Stimulated activated CD8-positive, alpha-beta memory T cell treated with anti-CD3 and anti-CD28 coated beads, Interleukin-4, amount 100 ng/mL, for 4 hours (primary cell): ENCODE measurements at places on chromosomes 16 and 17.

DNA sequence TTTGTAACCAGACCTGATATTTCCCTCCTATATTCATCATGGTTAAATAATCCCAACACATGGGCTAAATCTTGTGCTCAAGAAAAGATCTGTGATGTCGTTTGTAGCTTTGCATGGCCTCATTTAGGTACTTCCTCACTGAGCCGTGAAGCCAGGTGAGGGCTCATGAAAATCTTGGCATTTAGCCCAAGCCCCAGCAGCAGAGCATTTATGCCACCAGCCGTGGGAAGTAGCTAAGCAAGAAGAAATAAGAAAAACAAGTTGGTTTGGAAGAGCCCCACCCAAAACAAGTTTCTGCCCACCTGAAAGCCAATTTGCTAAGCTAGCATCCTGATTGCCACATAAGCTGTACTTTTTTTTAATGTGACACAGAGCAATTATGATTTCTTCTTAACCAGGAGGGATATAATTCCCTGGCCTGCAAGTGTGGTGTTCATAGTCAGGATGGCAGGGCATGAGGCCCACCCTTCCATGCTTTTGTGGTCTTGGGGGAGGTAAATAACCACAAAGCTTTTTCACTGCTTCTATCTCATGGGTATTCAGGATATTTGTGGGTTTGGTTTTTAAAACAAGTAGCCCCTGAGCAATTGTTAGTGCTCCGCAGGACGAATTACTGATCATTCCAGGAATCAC, 10.5 kb downstream of the TMIGD1 start:
- no peak for DNase-seq

DNA sequence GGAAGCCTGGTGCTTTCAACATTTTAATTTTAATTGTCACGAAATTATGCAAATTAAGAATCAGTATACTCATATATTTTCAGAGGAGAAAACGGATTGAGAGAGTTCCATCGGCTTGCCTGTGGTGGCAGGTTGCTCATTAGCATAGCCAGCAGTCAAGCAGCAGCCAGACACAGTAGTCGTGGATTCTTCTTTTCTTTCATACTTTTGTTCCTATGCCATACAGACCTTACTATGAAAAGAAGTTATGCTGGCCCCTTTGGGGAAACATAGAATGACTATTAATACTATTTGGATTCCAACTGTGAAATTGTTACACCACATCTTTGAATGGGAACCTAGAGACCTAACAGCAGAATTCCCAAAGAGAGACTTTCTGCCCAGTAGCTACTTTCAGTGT, 617.7 kb upstream of the CA10 start:
- no peak for DNase-seq

DNA sequence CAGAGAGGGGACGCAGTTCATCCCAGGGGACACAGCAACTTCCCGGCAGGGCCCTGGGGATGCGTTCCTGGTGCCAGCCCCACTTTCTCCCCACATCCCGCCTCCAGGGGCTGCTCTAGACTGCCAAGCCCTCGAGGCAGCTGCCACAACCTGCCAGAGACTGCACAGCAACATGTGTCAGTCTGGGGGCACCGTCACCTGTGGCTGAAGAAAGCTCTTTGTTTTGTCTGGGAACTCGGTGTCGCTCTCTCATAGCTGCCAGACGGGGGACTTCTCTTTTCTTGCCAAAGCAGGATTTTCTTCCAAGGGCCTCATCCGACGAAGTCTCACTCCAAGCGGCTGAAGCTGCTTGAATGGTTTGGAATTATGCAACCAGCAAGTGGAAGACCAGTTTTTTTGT, 43.7 kb downstream of the COTL1 start:
- no peak for DNase-seq

- DNase-seq, result no peak
Measured at GRCh38 chr16:79430191-79430678, 170.3 kb downstream of the MAF start.

DNA sequence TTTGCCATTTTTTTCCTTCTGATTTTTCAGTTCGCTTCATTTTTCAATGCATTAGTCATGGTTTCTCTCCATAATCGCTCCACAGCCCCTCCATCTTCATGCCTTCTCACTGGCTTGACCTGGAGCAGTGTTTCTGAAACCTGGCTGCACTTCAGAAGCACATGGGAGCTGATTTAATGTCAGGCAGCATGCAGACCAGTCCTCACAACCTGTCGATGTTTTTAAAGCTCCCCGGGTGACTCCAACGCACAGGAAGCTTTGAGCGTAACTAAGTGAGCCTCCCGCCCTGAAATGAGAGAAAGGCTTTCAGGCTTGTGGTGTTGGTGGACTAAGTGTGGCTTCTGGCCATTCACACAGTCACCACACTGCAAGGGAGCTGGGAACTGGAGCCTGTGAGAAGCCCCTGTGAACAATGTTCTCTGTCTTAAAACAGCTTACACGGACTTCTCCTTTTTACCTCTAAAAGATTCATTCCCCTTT, 16.8 kb upstream of the DRG2 start:
- no peak for DNase-seq

DNA sequence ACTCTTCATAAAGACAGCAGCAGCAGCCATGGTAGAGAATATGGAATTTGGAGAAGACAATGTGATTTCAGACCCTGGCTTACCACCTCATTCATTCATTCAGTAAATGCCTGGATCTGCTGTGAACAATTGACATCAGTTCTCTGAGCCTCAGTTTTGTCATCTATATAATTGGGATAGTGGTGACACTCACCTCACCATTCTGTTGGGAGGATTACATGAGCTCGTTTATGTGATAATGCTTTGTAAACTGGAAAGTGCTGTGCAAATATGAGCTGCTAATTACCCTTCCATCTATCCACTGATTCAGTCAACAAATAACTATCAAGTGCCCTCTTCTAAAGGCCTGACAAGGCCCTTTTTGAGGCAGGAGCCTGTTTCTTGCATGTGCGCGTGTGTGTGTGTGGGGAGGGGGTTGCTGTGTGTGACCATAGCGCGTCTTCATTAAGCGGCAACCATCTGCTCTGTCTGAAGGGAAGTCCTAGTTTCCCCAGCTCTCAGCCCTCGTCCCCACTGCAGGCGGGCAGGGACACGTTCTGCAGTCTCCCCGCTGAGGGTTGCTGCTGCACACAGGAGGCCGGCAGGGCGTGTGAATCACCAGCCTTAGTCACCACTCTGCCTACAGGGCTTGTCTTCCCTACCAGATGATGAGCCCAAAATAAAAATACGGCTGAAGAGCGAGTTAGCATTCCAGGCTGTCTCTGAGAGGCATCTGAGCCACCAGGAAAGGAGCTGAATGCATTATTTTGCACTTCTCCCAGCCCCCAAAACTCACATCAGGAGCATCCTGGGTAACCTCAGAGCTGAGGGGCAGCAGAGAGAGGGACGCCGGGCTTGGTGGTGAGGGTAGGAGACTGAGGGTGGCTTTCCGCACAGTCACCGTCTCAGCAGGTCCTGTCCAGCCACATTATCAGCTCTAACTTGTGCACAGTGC, 19.9 kb downstream of the ARL4D start:
- DNase-seq, result no peak

- DNase-seq, result no peak
Measured at GRCh38 chr16:12558641-12559040, 245.0 kb downstream of the CPPED1 start.

- DNase-seq, result peak; percentile 83
Measured at GRCh38 chr16:27202923-27203506, 311 bp upstream of the KDM8 start.

DNA sequence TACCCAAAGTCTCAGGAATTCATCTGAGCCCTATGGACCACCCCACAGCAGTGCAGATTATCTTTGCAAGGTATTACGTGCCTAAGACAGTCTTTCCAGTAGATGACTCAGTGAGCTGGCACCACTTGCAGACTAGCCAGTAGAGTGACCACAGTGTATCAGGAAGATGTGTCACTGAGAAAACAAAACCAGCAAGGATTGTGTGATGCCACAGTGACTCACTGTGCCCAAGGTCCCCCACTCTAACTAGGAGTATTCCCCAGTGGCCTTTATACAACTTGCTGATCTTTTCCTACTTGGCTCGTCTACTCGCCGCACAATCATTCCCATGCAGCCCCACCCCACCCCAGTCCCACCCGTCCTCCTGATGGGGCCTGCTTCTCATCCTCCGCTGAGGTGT, 26.8 kb upstream of the PRKCA start:
- DNase-seq, result no peak

DNA sequence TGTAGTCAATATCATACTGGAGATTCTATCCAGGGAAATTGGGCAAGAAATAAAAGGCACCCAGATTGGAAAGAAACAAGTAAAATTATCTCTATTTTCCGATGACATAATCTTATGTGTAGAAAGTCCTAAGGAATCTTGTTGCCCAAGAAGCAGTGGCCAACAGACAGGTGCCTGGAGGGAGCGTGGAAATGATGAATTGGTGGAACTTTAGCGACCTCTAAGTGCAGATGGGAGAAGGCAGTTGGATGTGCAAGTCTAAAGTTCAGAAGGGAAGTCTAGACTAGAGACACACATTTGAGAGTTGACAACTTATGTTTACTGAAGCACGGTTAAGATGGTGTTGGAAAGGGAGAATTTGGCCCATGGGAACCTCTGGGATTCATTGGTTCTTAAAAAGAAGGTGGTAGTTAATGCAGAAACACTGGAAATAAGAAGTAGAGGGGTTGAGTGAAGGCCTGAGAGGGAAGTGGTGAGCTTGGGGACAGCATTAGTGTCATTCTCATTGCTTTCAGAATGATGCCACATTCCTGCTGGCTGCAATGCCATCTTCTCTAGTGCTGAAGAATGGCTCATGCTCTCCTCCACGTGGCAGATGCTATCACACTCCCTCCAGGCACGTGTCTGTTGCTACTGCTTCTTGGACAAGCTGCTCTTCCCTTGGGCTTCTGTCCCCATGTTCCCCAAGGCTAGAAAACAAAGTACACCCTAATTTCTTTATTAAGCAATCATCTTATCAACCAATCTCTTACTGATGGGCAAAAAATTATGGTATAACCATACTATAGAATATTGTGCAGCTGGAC, 24.0 kb downstream of the TAT start:
- DNase-seq, result no peak

DNA sequence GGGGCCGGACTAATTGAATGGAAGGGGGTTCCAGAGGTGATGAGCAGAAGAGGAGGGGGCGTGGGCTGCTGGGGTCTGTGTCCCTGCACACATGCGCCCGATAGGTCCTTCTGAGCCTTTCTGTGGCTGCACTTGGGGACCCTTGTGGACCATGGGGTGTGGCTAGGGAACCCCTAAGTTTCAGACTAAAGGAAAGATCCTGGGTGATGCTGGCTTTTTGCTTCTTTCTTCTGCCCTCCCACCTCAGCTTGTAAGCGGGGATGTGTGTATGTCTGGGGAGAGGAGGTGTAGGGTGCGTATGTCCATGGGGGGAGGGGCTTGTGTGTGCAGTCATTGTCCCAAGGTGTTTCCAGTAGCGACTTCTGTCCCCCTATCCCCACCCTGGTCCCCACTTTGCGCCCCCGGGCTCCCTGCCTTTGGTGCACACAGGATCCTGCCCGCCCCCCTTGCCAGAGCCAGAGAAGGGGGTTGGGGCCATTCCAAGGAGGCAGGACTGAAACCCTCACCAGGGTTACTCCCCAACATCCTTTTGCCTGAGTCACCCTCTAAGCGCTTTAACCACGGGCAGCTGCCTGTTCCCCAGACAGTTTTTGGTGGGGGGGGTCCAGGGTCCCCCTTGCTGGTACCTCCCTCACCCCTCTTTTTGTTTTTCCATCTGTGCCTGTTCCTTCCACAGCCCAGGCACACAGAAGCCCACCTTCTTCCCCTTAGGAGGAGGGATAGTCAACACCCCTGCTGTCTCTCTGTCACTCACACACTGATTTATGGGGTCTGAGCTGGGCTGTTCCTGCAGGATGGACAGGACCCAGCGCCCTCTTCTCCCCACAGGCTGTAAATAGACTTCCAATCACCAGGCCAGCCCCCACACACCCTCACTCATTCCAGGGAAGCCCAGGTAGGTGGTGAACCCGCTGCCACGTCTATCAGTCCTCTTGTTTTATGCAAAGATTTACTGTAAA, 83.2 kb downstream of the ARHGAP23 start:
- no peak for DNase-seq

DNA sequence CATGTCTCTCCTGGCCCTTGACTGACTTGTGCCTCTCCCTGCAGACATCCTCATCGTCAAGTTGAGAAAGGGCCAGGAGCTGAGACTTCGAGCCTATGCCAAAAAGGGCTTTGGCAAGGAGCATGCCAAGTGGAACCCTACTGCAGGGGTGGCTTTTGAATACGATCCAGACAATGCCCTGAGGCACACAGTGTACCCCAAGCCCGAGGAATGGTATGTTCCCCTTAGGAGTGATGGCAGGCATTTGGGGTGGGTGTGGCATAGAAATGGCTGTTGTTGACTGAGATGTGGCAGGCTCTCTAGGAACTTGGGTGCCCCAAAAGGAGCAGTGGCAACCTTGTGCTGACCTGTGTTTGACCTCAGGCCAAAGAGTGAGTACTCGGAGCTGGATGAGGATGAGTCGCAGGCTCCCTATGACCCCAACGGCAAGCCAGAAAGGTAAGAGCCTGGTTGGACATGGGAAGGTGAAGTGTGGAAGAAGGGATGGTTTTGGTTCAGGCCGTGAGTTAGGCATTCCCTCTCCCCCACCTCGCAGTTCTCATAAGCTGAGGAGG, 7.5 kb downstream of the POLR2C start:
- no peak for DNase-seq

- DNase-seq, result no peak
Measured at GRCh38 chr17:49965524-49965909, 3.5 kb upstream of the DLX4 start.

DNA sequence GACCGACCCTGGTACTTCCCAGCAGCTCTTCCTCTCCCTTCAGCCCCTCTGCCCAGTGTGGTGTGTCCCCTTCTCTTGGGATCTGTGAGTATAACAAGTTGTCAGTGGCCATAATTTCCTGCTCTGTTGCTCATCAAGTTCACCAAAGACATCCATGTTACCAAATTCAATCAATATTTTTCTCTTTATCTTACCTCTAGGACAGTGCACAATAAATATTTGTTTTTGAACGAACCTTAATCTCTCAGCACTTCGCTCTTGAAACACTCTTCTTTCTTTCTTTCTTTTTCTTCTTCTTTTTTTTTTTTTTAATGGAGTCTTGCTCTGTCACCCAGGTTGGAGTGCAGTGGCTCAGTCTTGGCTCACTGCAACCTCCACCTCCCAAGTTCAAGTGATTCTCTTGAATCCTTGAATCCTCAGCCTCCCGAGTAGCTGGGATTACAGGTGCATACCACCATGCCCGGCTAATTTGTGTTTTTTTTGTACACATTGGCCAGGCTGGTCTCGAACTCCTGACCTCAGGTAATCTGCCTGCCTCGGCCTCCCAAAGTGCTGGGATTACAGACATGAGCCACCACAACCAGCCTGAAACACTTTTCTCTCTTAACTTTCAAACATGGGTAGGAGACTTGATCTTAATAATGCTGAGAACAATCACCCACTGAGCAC, 2.7 kb upstream of the UMOD start:
- DNase-seq, result no peak

GRCh38 chr16:68992521-68992920, 112.9 kb upstream of the HAS3 start:
- DNase-seq, result no peak
